ENCODE measurements at places on chromosomes 6 and 20.

- DNase-seq, result no peak
These were observed 29.3 kb downstream of the SLC2A4RG start for GRCh38 chr20:63768591-63769515.

DNA sequence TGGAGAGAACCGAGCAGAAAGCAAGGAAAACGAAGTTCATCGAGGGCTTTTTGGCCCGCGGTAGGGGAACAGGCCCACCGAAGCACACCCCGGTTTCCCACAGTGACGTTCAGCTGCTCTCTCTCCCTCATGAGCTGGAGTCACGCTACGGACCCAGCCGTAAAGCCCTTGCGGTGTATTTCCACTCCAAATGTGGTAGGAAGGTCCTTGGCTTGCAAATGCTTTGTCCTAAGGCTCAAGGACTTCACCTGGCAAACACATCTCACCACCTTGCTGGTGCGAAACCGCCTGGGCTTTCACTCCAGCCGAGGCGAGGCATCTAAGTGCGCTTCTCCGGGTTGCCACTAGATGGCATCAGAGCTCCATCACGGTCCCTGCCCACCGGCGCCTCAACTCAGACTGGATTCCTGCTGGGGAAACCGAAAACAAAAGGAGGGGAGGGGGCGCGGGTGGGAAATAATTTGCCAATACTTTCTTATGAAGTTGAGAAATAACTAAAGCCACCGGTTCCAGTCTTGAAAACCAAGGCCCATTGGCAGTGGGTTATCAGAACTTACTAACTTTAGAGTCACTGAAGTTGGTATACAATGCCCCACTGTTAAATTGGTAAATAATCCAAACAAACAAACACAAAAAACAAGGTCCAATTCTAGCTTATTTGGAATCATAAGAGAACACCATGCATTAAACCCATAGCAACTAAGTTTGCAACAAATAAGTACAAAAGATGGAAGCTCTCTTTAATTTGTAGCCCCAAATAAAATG, 13.4 kb upstream of the FOXC1 start:
- DNase-seq, result no peak

- no peak for DNase-seq
These were observed 60.7 kb downstream of the EZR start for GRCh38 chr6:158758451-158758860.

- DNase-seq, result no peak
These were observed 67.2 kb upstream of the TBC1D7 start for GRCh38 chr6:13395272-13396237.

DNA sequence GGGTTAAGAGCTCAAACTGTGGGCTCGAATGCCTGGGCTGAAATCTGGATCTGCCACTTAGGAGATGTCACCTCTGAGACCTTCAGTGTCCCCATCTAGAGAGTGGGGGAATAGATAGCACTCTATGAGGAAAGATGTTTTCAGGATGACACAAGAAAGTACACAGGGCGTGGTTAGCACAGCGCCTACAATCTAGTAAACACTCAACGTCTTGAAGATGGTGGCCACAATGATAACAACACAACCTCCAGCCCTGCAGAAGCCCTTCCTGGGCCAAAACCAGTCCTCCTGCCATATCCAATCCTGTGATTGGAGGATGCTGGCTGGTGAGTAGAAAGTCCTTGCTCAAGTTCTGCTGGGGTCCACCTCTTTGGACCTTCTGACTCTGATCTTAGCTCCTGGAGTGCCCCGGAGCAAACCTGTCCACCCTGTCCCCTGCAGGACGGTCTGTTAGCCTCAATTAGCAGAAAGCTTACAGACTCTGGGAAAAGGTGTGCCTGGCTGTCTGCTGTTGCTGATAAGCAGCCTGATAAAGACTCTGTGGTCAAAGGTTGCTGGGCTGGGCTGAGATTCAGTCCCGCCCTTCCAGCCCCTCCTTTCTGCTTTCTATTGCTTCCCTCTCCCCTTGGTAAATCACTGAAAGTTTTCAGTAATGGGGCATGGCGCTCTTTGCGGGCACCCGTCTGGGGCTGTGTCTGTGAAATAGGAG, 8.2 kb downstream of the EDN3 start:
- no peak for DNase-seq

GRCh38 chr6:39948199-39948791, 14.0 kb upstream of the MOCS1 start:
- no peak for DNase-seq

DNA sequence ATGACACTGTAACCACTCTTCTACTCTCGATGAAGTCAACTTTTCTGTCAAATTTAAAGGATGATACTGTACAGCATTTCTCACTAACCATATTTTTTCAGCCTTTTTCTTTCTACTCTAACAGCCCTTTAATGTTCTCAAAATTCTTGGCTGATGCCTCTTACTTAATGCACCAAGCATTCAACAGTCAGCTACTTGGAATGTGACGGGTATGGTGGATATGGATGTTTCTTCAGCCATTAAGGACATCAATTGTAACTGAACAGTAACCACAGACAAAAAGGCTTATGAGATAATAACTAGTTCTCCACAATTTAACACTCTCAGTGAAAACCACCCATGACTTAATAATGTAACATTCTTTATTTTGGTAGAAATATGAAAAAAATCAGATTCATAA, 467.2 kb upstream of the ZNF337 start:
- DNase-seq, result no peak

DNA sequence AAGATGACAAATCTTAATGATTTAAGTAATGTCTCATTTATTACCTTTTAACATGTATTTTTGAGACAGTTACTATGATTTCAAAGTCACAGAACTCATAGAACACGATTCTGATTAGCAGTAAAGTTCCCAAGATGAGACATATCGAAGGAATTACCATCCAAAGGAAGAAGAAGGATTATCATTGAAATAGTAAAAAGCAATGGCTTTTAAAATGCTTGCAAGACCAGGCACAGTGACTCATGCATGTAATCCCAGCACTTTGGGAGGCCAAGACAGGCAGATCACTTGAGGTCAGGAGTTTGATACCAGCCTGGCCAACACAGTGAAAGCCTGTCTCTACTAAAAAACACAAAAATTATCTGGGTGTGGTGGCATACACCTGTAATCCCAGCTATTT, 219.2 kb downstream of the KHDC1L start:
- no peak for DNase-seq

DNA sequence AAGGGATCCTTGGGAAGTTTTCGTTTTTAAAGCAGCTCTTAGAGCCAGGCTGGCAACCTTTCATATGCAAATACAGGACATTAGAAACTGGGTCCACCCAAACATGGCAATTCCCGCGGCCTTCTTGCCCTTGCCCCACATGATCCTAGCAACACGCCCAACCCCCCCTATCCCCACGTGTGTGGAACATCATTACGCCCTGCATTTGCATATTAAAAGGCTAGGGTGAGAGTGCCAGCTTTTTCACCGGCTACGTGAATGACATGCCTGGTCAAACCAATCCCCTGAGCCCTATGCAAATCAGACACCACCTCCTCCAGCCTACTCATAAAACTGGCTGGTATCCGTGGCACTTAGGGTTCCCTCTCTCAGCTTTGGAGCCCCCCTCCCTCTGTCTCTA, 88.1 kb downstream of the TNFRSF21 start:
- DNase-seq, result no peak

DNA sequence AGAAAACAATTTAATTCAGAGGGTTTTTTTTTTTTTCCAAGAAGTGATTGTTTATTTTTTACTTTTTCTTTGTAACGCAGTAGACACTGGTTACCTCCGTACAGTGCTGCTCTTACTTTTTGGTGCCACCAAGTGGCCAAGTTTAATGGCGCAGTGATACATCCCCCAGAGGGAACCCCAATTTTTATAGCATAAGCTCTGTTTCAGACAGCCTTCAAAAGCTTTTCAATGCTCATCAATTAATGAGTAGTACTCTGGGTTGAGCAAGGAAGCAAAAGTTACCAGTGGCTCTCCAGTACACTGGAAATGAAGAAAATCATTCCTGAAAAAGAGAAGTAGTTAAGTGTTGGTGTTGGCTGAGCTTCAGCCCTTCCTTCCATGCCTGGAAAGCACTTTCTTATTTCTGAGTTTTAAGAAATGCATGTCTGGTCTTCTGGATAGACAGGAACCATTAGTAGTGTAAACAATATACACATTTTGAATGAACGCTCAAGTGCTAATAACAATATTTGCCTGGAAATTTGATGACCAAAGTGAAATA, 129.1 kb upstream of the SMLR1 start:
- DNase-seq, result no peak

DNA sequence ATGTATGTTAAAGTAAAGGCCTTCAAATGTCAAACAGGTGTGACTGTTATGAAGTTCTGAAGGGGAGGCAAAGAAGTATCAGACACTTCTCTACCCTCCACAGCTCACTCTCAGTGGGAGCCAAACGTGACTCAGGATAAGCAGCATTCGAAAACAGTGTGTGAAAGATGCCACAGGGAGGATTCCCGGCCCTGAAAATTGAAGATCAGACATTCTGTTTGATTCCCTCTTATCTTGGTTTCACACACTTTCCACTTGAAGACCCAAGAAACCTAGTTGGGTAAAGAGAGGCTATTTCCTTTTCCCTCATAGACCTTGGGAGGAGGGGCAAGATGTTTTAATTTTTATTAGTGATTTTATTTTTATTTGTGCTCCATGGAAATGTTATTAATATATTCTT, 164.2 kb upstream of the SUPT3H start:
- no peak for DNase-seq

- DNase-seq, result no peak
These were observed 44.4 kb downstream of the ZNF292 start for GRCh38 chr6:87199787-87200186.

DNA sequence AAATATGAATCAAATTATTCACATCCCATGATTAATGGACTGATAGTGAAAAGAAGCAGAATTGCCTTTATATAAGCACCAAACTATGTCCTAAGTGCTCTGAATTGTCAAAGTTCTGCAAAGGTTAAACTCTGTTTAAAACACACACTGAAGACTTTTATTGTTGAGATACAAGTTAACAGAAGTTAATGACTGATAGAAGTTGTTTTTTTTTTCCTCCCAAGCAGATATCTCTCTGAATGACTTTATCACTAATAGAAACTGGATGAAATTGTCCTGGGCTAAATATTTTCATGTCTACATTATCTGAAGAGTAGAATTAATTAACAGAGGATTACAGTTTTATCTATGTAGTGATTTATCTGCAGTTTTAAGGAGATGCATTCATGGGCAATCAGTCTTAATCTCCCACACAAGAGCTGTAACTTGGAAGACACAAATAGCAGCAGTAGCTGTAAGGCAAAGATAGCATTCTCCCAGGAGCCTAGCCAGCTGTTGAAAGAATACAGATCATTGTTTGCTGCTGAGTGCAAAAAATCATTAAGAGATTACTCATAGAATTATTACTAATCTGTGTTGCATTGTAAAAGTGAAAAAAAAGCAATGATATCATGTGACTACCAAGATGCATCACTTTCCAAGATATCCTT, 49.9 kb downstream of the BMP5 start:
- DNase-seq, result no peak

DNA sequence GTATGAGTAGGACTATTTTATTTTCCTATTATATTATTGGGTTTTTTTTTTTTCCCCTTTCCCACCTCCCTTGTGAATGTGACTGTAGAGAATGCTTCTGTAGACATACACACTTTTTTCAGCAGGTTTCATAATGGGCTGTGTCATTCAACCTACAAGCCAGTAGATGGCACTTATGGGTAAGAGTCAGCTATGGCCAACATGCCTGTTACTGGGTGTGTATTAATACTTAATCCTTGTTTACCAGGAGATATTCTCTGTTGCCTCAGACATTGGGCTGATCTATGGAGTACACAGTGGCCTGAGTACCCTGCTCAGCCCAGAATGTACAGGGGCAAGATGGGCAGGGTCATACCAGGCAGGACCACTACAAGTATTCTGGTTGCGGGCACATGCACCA, 382.5 kb downstream of the EPHA7 start:
- no peak for DNase-seq

DNA sequence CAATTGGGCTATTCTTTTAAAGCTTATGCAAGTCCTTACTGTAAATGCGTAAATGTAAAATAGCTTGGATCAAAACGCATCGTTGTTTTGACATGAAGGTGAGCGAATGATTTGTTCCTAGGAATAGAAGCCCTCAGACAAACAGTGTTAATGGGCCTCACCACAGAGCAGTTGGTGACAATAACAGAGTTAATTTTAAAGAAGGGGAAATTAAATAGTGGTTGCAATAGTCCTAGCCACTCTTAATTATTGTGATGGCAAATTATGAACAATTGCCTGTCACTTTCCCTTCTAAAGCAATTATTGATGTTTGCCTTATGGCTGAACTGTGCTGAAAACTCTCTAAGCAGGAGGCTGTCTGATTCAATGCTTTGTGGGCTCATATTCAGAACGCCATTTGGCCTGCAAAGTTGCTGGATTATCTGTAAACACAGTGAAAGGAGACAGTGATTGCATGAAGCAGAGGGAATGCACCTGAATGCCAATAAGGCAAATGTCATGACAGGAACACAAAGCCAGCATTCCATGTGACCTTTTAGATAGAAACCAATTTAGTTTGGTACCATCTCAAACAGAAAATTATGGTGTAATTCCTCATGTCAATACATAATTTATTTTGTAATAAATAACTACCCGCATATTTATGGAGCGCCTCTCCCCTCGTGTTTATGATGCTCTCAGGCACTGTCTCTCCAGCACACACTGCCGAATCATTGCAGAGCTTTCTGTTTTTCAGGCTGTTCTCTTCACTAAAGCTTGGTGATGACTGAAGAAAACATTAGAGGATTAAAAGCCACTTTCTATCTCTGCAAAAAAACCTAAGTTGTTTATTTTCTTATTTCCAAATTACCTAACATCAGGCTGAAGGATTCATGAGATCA, 387.5 kb downstream of the HACE1 start:
- DNase-seq, result no peak

DNA sequence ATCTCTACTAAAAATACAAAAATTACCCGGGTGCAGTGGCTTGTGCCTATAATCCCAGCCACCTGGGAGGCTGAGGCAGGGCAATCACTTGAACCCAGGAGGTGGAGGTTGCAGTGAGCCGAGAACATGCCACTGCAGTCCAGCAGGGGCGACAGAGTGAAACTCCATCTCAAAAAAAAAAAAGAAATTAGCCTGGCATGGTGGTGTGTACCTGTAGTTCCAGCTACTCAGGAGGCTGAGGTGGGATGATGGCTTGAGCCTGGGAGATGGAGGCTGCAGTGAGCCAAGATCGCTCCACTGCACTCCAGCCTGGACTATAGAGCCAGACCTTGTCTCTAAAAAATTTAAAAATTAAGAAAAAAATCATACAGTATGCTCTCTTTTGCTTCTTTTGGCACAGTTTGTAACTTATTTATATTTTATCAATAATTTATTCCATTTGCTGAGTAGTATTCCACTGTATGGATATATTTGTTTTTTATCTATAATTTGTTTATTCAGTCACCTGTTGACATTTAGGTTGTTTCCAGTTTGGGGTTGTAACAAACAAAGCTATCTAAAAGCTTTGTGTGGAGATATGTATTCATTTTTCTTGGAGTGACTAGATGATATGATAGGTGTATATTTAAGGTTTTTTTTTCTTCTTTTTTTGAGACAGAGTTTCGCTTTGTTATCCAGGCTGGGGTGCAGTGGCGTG, 8.0 kb upstream of the MYBL2 start:
- DNase-seq, result no peak

DNA sequence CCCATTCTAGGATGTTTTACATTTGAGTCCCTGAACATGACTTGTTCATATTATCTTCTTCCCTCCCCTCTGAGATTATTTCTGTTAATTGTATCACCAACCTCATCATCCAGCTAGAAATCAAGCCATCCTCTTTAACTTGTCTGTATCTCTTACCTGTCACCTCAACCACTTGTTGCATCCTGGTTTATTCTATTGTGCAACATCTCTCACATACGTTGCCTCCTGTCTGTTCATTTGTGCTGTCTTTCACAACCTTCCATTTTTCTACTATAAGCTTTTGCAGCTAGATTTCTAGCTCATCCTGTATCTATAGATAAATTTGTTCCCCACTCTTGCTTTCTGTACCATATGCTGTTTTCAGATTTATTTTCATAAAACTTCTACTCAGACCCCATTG, 183.7 kb downstream of the MCHR2 start:
- no peak for DNase-seq
